ENCODE measurements at places on chromosomes 16 and 17.
A peak's percentile ranks its signal among the peaks of the same experiment; 100 is the strongest.

DNA sequence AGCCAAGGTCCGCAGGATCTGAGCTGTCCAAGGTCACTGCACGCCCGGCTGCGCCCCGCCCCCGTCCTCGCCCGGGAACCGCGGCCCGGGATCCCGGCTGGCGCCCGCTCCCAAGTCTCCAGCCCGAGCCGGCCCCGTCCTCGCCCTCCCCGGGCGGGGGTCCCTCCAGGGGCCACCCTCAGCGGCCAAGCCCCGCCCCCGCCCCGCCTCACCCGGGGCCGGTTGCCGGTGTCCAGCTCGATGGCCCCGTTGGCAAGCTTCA lies 216 bp downstream of the VPS9D1 start:
- no peak for DNase-seq

DNA sequence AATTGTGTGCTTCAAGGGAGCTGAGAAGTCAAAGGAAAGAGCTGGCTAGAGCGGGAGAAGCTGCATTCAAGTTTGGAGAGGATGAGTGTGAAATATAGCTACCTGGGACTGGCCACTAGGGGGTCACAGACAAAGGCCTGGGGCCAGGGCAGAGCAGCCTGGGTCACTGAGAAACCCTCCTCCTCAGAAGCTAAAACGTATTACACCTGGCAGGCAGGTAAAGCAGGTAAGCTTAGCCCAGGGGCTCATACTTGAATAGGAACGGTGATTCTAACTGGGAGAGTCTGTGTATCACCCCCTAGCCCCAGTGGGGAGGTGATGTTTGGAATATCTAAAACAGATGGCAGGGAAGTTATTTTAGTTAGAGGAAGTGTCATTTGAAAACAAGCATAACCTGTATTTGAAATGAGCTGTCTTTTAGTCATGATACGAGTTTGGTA lies 6.8 kb downstream of the KRT37 start:
- DNase-seq = no peak

DNA sequence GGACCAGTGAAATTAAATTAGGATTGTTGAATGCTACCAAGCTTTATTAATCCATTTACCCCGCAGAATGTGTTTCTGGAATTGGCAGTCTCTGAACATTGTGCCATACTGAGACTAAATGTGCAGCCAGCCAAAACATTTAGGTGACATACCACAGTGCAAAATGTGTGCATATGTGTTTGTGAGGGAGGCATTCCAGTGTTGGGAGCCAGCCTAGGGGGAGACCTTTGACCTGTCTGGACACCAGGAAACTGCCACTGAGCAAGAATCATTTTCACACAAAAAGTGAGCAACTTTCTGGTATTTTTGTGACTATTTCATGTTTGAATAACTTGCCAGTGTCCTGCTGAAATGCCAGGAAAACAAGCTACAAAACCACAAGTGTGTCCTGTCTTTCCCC lies 64.7 kb upstream of the SLC12A3 start:
- DNase-seq = no peak

DNA sequence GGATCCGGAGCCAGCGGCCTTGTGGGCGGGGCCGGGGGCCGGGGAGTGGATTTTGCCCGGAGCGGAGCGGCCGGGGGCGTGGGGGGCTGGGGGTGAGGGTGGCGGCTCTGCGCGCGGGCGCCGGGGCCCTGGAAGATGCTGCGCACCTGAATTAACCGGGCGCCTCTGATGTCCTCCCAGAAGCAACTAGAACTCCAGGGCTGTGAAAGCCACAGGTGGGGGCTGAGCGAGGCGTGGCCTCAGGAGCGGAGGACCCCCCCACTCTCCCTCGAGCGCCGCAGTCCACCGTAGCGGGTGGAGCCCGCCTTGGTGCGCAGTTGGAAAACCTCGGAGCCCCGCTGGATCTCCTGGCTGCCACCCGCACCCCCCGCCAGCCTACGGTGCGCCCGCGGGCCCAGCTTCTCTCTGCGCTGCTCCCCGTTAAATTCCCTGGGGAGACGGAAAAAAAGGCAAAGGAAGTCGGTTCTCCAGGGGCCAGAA lies 549 bp downstream of the SLC26A11 start:
- DNase-seq = peak; percentile 31

DNA sequence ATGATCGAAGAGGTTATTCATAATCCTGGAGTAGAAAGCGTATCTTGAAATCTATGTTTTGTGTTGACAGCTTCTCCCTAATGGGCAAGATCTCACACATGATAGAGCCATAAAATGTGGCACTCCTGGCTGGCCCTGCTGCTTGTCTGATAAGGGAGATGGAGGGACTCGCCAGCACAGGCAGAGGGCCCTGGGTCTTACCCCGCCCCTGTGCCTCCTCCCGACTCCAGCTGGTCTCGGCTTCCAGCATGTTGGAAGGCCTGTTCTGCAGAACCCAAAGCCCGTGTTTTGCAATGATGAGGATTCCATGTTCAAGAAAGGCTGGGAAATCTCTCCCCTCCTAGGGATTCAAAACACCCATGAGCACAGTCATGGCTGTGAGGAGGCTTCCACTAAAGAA lies 106.7 kb upstream of the SDK2 start:
- DNase-seq = no peak
